Retina (tissue), 1 donor: ENCODE measurements at places on chromosomes 16 and 17.
A peak's percentile ranks its signal among the peaks of the same experiment; 100 is the strongest.

DNA sequence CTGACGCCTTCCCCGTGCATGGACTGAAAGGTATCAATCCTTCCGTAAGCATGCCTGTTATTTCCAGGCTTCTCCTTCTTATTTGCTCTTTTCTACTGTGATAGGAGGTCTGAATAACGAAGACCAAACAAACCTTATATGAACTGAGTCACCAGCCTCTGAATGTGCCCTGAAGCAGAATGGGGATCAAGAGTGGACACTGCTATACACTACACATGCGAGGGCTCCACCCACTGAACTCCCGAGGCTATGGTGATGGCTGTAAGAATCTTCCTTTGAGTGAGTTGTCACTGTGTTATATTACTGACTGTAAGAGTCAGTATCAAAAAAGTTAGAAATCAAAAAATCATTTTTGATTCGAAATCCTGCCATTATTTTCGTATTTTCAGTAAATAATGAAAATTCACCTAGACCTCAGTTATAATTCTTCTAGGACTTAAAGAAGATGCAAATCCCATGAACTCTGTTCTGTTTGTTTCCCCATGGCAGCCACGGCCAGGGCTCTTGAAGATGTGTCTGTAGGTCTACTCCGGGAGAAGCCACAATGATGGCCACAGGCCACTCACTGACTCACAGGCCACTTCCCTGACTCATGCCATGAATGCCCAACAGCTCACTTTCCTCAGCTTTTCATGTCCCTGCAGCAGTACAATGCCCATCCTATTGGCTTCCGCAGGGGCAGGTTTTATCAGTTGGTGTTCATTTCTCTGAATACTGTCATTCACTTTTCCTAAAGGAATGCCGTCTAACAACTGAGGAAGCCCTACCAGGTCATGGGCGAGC, 54.7 kb downstream of the ZZEF1 start:
- no peak for DNase-seq

DNA sequence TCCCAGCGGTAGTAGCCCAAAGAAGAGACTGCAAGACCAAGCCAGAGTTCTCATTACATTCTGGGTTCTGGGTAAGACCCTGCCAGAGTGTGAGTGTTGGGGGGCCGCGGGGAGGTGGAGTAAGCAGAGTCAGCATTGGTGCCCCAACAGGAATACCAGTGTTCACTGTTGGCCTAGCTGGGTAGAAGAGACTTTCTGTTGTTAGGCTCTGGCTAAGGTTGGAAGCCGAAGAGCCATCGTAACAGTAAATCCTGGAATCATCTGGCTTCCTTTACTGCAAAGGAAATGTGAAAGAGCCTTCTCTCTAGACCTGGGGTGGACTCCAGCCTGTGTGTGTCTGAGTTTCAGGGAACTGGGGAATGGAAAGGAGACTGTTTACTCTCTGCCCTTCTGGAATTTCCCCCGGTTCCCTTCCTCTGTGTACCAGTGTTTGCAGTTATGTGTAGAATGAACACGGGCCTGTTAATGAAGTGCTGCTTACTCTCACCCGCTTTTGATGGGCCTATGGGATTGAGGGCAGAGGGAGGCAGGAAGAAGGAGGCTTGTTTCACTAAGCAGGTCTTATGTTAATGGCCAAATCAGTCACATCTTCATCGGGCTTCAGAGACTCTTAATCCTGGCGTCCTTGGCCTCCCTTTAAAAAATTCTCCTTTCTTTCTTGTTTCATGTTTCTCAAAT, 68.5 kb downstream of the WWP2 start:
- no peak for DNase-seq

DNA sequence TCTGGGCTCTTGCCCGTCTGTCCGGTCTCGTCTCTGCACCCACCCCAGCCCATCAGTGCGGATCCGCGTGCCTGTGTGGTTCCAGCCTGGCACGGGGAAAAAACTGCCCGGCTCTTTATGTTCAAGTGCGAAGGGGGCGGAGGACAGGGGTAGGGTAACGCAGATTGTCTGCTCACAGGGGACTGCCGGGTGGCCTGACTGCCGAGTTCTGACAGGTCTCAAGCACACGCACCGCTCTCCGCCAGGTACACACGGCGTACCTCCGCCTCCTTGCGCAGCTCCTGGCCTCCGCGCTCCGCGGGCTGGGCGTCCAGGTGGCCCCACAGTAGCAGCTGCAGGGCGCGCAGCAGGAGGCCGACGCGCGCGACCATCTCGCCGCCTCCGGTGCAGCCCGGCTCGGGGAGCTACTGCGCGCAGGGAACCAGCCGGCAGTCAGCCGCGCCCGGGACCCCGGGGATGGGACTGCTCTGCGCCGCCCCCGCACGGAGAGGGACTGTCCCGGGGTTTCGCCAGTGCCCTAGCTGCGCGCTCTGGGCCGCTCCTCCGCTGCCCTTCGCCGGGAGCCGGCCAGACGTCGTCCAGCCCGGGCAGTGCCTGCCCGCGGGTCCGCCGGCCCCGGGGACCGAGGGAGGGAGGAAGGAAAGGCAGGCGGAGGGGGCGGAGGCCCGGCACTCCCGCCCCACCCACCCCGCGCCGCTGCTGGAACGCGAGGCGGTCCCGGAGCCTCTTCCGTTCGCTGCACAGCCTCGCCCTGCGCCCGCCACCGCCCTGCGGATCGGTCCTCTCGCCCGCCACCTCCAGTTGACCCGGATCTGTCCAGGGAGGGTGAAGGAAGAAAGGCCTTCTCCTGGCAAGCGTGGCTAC, at the start of gene MMP28:
MMP28 (minus strand) TSS at position 635 of the 864 bp plus-strand sequence; CDS start at position 371, 264 bp downstream.
- peak; percentile 81 for DNase-seq

GRCh38 chr16:85553436-85554113, 59.5 kb upstream of the GSE1 start:
- DNase-seq = peak; percentile 85

DNA sequence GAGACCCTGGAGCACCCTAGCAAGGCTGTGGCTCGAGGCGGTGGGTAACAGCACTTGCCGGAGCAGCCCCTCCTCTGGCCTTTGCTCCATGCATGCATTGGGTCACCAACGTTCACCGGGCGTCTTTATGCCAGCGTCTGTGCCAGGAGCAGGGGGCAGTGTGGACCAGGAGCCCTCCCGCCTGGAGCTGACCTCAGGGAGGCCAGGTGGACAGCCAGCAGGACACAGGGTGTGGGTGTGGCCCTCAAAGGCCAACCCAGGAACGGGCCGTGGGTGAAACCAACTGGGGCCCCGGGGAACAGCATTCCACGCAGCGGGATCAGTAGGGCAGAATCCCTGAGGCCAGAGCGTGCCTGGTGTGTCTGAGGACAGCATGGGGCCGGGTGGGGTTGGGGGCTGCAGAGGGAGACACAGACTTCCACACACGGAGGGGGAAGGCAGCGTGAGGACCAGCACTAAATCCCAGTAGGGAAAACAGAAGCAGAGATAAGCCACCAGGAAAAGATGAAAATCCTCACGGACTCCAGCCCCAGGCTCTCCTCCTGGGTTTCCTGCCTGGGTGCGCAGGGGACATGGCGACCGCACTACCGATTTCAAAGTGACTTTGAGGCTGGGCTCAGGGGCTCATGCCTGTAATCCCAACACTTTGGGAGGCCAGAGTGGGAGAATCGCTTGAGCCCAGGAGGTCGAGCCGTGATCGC, 2.9 kb upstream of the CD7 start:
- no peak for DNase-seq

DNA sequence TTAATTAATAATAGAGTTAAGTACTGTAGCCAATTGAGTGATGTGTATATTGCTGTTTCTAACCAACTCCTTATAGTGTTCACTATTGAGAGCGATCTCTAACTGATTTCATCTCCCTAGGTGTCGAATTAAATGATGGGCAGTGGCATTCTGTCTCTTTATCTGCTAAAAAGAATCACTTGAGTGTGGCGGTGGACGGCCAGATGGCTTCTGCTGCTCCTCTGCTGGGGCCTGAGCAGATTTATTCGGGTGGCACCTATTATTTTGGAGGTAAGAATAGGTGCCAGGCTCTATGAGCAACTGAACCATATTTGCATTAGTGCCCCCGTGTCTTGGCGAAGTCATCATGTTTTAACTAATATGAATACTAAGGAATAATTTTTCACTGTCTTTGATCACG, 184.6 kb downstream of the CNTNAP4 start:
- DNase-seq = no peak

GRCh38 chr17:15909481-15909991, 35.4 kb upstream of the ADORA2B start:
- DNase-seq = no peak

GRCh38 chr16:49011901-49012300, 269.7 kb downstream of the CBLN1 start:
- DNase-seq = peak; percentile 2

DNA sequence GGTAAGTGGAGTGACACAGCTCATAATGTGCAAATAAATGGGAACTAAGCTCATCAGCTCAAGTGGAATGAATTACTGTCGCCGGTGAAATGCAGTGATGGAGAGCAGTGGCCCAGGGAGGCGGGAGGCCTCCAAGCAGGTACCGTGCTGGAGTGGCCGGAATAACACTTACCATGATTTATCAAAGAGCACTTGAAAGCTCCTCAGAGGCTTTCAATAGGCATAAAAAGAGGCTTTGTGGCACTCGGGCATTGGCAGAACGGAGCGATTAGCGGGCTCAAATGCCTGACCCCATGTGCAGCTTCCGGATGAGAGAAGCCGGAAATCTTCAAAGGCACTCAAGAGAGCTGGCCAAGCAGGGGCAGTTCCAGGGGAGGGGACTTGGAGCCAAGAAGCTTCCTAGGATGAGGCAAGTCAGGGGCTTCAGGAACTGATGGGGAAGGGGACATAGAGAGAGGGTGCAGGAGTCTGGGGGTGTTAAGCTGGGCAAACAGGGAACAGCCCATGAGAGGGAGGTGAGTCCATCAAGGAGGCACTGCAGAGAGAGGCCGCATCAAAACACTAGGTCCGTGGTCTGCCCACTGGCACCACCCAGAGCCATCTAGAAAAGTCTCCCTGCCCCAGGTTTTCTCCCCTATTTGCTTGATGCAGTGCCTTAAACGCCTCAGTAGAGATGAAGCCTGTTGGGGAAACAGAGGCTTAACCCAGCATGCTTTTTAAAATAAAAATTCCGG, 144.0 kb upstream of the IRX6 start:
- peak; percentile 75 for DNase-seq

GRCh38 chr16:59067205-59067604, 333.1 kb upstream of the GOT2 start:
- DNase-seq = no peak
